Prostate gland (tissue), 2 donors: ENCODE measurements at places on chromosomes 7 and 10.

DNA sequence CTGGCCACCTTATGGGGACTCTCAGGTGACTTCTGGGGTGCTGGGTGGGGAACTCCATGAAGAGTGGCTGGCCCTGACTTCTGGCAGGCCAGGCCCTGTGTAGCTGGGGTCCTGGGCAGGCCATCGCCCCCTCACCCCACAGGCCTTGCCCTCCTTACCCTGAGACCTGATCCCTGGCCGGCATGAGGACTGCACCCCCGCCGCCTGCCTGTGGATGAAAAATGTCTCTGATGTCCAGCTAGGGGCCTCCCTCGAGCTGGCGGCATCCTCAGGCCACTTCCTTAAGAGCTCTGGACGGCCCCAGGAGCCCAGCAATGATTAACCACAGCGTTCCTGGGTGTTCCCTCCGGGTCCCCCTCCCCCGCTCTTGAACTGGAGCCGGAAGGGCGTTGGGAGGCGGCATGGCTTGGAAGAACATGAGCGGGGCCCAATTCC, 31.8 kb upstream of the SHH start:
- DNase-seq, result no peak

GRCh38 chr7:83502636-83503035, 146.3 kb downstream of the SEMA3E start:
- DNase-seq, result no peak

- no peak for DNase-seq
These were observed 4.1 kb downstream of the CALU start for GRCh38 chr7:128743112-128743772.

GRCh38 chr7:131625817-131626372, 69.5 kb upstream of the PODXL start:
- DNase-seq, result no peak

DNA sequence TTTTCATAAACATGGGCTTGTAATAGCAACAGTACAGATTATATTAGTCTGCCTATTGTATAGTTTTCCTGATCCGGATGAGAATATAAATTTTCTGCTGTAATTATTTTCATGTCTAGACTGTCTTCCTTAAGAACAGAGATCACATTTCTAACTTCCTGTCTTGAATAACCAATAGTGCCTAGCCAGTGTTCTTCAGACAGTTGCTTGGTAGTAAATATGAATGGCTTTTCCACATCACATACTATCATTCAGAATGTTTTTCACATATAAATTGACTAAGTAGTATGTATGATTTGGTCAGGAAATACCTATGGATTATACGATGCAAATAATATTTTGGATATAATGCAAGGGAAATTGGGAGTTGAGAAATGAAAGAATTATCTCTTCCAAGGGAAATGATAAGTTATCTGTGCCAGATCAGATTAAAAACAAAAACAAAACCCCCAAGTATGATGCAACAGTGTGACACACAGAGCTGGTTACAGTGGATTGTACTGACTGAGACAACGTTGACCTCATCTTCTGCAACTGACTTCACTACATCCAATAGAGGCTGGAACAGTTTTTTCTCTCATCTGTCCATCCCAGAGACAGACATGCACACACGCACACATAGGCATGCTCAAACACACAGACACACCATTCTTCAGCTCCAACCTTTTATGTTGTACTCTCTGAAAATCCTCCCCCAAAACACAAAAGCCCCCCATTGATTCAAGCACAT, 16.4 kb downstream of the ITGA8 start:
- no peak for DNase-seq

GRCh38 chr10:118982366-118982765, 47.1 kb upstream of the NANOS1 start:
- no peak for DNase-seq

GRCh38 chr10:3137958-3138726, 34.4 kb downstream of the PITRM1 start:
- no peak for DNase-seq

DNA sequence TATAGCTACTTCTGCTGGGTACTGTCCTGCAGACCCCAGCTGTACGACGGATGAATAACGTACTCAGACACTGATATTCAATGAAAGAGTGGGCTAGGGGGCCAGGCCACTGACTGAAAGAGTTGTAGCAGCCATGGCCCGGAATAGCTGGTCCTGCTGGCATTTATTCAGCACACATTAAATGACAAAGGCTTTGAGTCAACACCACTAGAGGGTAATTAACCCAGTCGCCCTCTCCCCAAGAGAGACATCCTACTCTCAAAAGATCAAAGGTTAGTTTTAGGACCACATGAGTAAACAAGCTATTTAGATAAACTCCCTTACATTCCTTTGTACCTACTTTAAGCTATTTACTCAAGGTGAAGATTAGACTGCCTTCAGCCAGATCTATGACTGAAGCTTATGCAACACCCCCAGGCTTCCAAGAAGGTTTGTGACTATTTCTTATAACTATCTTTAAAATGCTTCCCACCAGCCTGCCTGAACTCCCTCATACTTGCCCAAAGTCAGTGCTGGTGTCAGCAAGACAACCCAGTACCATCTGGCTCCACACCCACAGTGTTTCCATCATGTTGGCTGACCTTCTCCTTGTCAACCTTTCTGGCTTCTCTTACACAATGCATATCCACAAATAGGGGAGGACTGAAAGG, 629.1 kb downstream of the SORCS1 start:
- DNase-seq, result no peak

DNA sequence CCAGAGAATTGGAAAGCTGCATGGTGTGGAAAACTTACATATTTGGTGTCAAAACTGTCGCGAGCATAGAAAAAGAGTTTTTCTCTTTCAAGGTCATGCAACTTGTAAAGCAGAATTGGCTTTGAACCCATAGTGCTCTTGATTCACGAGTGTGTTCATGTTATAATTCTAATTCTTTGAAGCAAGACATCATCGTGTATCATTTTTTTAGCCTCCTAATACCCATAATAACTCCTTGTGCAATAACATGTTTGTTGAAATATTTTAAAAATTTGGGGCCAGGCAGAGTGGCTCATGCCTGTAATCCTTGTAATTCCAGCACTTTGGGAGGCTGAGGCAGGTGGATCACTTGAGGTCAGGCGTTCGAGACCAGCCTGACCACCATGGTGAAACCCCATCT, 4.2 kb downstream of the CCL24 start:
- no peak for DNase-seq

GRCh38 chr7:16419859-16420258, 1.5 kb downstream of the CRPPA start:
- no peak for DNase-seq

DNA sequence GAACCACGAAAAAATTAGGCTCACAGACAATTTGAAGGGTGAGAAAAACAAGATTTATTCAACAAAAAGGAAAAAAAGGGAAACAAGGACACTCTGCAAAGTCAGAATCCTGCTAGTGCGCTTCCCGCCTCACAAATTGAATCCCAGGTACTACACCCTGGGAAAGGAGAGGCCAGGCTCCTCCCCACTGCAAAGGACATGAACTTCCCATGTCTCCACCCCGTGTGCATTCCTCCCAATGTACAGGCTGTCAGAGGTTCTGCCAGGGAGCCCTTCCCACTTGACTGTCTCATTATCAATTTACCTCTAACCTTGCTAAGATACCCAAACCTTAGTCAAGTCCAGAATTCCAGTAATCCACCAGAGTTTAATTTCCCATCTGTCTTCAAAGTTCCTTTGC, 70.4 kb upstream of the CDK1 start:
- DNase-seq, result no peak
